Activated naive CD8-positive, alpha-beta T cell treated with anti-CD3 and anti-CD28 coated beads for 36 hours (primary cell): ENCODE measurements at places on chromosomes 2 and 18.

DNA sequence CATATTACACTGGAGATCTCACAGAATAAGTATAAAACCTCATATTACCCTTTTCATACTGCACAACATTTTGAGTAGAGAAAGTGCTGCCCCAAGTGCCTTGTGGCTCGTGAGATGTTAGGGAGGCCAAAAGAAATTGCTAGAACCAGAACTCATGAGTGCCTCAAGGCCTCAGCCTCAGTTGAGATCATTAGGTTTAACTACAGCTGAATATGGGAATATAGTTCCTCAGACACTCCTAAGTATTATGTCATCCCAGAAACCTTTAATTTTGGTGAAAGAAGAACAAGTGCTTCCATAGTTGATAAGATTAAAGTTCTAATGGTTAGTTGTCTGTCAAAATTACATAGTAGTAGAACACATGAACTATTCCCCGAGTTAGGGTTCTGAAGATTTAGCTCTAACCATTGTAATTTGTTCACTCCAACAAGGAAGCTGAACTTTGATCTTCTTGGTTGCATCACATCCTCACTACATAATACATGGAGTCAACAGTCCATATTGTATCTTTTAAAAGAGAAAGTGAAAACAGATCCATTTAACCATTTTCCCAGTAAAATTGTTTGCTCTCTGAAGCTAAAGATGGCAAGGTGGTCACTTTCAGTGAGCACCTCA is 9.6 kb upstream of the AQP4 start:
- DNase-seq = no peak

DNA sequence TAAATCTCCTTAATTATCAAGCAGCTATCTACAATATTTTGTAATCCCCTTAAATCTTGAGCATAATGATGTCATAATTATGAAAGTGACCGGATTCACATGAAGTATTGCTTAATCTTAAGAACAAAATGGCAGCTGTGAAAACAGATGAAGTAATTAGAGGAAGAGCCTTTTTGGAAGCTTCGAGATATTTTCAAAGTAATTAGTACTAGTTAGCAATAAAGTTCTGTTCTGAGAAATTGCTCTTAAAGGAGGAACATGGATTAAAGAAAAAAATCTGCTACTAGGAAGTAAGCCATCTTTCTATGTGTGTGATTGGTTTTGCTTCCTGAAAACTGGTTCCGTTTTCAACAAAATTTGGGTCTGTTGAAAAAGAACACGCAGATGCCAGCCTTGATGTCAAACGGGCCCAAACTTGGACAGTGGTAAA is 18.3 kb downstream of the CLUL1 start:
- no peak for DNase-seq

DNA sequence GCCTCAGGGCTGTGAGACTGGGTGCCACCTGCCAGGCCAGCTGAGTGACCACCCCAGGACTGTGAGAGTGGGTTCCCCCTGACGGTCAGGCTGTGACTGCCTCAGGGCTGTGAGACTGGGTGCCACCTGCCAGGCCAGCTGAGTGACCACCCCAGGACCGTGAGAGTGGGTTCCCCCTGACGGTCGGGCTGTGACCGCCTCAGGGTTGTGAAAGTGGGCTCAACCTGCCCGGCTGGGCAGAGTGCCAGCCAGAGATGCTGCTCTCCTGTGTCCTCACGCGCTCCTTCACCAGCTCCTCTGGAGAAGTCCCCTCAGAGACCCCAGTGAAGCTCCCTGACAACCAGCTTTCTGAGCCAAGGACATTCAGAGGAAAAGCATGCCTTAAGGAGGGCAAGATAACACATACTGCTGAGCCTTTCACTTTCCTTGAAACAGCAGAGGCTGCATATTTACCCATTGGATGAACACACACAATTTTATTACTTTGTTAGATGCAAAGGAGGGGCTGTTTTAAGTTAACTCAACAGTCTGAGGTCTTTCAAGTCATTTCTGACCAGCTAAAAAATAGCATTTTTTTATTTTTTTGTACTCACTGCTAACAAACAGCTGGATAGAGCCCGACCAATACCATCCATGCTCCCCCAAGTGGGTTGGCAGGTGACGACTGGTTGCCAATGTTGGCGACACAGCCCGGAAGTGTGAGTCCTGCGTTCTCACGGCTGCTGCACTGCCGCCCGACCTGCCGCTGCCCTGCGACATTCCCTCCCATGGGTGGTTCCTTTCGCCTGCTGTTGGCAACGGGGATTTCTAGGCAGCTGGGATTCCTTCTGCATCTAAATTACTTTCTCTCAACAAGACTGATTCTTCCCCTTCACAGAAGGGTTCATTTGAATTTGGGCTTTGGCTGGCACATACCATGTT is 70.7 kb downstream of the NDUFA10 start:
- no peak for DNase-seq

- no peak for DNase-seq
These were observed 215.4 kb upstream of the ITGA4 start for GRCh38 chr2:181241797-181242196.

DNA sequence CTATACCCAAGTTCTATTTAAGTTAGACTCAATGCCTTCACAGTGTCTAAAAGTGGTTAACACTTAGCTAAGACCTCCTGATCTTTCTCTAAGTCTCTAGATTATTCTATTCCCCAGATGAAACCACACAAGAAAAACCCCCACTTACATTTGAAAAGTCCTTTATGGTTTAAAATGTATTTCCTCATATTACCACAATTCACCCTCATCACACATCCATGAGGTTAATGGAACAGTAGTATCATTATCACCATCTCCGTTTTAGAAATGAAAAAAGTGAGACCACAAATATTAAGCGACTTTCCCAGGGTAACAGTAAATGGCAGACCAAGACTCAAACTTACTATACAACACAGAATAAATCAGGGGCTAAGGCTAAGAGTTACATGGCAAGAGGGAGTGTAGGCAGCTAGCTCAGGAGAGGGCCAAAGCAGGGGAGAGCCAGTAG is 28.6 kb downstream of the EPG5 start:
- no peak for DNase-seq

DNA sequence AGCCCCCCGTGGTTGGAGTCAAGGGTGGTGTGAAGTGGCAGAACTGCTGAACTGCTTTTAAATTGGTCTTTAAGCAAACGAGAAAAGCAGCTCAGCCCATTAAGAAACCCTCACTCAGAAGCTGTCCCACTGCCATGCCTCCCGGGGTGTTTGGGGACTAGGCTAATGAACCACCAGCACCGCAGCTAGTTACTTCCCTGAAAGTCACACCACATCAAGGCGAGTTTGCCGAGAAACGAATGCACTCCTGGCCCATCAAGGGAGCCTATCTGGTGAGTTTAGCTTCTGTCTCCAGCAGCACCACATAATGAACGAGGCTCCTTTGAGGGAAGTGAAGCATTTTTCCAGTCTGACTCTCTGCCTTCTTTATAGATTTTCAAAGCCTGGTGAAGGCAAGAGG is 14.6 kb upstream of the ALK start:
- no peak for DNase-seq

DNA sequence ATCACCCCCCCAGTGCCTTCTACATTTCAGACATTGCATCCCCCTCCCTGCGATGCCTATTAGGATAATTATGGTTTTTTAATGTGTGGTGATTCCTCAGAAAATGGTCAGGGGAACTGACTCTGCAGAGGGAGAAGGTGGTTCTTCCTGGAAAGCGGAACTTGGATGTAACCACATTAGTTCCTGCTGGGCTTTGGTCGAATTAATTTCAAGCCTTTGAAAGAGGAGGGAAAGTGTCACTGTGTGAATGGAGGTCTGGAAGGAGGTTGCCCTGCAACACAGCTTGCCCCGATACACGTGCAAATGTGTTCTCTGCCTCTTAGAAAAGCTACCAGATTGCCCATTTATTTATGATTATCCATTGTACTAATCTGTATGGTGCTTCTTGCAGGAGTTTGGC is 63.2 kb upstream of the TPO start:
- DNase-seq = no peak

DNA sequence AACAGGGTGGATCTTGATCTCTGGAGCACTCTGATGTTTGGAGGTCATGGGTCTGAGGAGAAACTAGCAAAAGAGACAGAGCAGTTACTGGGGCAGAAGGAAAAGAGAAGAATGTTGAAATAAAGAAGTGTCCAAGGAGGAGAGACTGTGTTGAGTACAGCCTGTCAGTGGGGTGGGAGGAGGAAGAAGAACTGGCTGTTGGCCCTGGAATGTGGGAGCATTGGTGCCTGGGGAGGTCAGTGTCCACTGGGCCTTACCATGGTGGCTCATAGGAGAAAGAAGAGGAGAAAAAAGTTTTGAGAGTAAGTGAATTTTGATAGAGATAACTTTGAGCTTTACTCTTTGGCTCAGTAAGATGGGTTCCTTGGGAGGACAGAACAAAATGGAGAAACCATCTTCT is 499.0 kb downstream of the TXNL1 start:
- no peak for DNase-seq

GRCh38 chr2:240060977-240061591 is 7.8 kb upstream of the OR6B3 start:
- peak; percentile 23 for DNase-seq

DNA sequence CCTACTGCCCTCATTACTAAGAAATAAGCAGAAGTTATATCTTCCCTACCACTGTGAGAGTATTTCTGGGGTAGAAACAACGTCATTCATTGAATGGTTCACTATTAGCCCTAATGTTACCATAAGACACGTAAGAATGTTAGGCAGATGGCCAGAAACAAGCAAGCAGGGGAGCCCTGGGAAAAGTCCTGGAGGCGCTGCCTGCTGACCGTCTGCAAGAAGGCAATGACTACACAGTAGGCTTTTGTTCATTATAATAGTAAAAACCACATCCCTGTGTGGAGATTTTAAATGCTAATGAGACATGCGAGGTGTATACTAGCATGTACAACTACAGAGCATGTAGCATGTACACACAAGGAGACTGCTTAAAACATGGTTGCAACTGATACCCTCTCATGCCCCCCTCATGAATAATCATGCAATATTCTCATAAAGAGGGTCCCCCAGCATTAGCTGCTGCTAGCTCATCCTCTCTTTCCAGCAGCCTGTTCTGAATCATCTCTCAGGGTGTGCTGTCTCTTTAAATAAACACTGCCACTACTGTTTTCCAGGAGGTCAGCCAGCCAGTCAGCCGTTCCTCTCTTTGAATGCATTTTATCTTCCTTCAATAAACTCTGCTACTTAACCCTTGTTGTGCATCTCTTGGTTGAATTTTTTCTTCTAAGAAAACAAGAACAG is 23.6 kb downstream of the SUCLG1 start:
- no peak for DNase-seq

GRCh38 chr2:238814815-238815214 is 33.1 kb upstream of the TWIST2 start:
- no peak for DNase-seq

- DNase-seq = peak; percentile 65
These were observed 26.0 kb upstream of the IL37 start for GRCh38 chr2:112884869-112885505.

GRCh38 chr18:72171596-72171995 is 372.5 kb downstream of the CBLN2 start:
- no peak for DNase-seq

DNA sequence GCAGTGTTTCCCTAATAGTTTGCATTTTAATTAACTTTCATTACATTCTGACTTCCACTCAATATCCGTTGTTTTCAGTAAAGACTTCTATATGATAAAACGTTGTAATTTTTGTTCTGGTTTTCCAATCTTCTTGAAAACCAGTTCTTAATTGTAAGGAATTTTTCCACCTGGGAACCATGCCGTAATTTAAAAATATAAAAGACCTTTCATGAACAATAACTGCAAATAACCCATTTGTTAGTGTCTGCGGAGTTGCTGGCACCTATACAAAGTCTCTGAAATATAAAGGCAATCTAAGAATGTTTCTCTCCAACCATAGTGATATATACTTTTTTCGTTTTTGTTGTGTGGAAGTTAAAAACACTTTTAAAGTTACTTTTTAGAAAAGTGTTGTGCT is 7.7 kb upstream of the SATB2 start:
- no peak for DNase-seq

DNA sequence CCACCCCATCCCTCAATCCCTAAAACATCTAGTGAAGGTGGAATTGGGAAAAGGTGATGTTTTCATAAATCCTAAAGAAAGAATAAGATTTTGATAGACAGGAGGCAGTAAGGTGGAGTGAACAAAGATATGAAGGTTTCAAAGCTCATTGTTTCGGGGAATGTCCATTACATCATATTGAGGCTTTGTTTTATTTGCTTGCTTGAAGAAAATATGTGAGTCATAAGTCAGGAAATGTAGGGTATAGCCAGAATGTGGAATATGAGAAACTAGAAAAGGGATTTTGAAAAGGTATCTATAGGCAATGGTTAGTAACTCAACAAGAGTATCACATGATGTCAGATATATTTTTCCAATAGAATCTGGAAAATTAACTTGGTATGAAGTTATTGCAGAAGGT is 1178.5 kb upstream of the ACVR2A start:
- DNase-seq = no peak

- no peak for DNase-seq
These were observed 15.9 kb downstream of the FAM171B start for GRCh38 chr2:186709529-186710450.

DNA sequence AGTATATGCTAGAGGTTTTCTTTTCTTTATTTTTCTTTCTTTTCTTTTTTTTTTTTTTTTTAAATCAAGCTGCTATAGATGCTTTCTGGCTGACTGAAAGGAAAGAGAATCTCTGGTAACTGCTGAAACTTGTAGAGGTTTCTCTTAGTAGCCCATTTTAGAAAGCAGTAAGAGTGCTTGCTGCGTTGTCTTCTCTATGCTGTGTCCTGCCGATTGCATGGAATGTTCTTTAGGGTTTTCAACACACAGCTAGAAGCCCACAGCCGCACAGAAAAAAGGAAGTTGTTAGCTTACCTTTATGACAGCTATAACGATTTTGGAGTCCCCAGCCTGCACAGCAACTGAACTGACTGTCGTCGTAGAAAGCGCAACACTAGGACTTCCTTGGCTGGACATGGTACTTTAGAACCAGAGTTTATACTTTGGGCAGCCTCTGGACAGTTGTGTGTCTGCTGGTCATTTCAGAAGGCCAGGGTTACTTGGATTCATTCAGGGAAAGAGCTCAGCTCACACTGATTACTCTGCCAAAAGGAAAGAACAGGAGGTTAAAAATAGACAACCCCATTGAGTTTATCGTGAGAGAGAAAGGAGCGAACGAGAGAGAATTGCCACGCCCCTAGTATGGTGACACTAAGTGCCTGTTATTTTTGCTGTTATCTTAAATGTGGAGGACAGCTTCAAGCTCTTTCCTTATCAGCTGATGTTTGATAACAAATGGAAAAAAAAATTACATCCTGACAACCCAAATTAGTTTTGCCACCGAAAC is at the start of gene CCDC141:
TSS of gene CCDC141 (minus strand) at position 592 of the 766 bp plus-strand sequence. CDS start at position 396, 196 bp downstream.
- DNase-seq = peak; percentile 11

- peak; percentile 30 for DNase-seq
These were observed 464 bp downstream of the CYBRD1 start for GRCh38 chr2:171522788-171523087.

DNA sequence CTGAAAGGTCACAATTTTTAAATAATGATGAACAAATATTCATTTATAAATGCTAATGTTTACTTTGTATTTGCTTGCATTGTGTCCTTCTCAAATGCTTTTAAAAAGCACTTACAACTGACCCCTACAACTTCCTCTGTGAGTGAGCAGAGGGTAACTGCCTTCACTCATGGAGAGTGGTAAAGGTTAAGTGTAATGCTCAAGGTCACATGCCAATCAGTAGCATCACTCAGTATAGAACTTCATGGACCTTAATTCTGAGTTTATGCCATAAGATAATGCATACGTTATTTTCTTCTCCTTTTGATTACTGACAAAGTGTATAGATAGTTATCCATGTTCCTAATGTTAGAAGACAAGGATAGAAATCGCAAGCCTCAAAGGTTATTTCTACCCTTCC is 91.8 kb upstream of the SERTAD2 start:
- DNase-seq = no peak

- DNase-seq = no peak
These were observed 24.1 kb downstream of the ENOSF1 start for GRCh38 chr18:688323-688722.

- DNase-seq = no peak
These were observed 691.2 kb downstream of the EPHA4 start for GRCh38 chr2:220880623-220881596.
